ENCODE measurements at places on chromosomes 3 and 15. TPM values are rescaled to one million over a fixed set of nuclear protein-coding genes. Genes with fewer than 3 reads are reported as not detected.

The IL5RA gene
- total RNA-seq = 2.2 TPM

The TGM5 gene
- not detected for total RNA-seq

The LYZL4 gene
- not detected for total RNA-seq

The CFAP92 gene
- 1.0 TPM for total RNA-seq

The GOLGA6L4 gene
- total RNA-seq = 2.9 TPM

The ZPLD1 gene
- not detected for total RNA-seq

DNA sequence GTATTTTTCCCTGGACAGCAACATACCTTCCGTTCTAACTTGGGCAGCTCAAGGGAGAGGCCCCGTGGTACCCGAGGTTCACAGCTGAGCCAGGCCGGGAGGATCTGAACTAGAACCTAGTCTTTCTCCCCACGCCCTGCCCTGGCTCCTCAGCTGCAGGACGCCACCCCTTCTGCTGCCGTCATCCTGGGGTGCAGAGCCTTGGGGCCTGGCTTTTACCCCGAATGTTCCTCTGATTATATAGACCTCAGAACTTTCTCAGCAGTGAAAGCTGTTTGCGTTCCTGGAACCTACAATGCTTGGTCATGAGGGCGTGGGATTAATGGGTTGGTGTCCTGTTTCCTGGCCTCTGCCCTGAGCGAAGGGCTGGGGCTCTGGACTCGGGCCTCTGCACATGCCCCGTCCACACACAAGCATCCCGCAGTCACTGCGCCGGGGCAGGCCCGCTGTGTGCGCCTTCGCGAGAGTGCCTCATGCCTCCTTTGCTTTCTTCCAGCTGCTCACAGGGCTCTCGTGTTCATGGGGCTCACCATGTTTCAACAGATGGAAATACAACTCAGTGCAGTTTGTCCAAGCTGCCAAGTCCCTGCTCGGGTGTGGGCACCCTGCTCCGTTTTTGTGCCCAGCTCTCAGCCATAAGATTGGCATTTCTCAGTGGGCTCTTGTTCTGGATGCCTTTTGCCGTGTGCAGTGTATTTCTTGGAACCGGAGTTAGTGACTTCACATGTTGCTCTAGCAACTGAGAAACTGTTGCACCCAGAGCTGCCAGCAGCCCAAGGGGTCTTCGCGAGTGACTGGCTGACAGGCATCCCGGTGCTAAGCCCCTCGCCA is 20.4 kb downstream of the SYNM start:
- DNase-seq = no peak

- no peak for DNase-seq
Measured at GRCh38 chr3:170638988-170639387, 53.1 kb upstream of the SLC7A14 start.

DNA sequence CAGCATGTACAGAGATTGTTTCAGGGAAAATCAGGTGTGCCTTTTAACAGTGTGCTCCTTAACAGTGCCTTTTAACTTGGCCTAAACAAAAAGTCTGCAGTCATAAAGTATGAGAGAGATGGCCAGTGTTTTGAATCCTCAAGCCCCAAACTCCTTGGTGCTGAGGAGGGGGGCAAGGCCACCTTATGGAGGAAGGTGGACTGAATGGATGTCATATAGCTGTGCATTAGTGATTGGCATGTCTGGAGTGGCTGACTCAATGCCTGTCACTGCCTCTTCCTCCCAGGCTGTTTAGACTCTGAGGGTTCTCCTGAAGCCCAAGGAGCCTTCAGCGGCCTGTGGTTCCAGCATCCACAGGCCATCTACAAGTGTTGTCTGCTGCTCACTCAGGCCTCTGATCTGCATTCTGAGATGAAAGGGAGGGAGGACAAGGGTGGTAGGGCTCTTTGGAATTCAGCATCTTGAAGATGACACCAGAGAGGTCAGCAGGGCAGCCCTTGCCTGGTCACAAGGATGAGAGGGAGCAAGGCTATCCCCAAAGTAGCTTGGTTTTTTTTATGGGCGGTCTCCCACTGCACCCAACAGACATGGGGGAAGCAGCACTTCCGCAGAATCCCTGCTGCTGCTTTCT is 1.5 kb downstream of the FOXL2NB start:
- DNase-seq = no peak

DNA sequence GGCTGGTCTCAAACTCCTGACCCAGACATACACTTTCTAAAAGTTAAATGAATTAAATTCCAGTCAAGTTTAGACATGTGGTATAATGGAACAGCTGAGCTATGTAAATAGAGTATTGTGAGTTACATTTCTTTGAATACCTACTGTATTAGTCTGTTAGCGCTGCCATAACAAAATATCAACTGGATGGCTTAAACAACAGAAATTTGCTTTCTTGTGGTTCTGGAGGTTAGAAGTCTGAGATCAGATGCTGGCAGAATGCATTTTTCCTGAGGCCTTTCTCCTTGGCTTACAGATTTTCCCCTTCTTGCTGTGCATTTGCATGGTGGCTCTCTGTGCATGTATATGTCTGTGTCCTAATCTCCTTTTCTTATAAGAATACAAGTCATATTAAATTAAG is 101.5 kb upstream of the TGFBR2 start:
- no peak for DNase-seq

- DNase-seq = no peak
Measured at GRCh38 chr3:73499787-73500186, 125.0 kb downstream of the PDZRN3 start.

GRCh38 chr3:10421996-10422395 is 83.4 kb downstream of the ATP2B2 start:
- no peak for DNase-seq
